ENCODE measurements at places on chromosomes 3 and 15.

DNA sequence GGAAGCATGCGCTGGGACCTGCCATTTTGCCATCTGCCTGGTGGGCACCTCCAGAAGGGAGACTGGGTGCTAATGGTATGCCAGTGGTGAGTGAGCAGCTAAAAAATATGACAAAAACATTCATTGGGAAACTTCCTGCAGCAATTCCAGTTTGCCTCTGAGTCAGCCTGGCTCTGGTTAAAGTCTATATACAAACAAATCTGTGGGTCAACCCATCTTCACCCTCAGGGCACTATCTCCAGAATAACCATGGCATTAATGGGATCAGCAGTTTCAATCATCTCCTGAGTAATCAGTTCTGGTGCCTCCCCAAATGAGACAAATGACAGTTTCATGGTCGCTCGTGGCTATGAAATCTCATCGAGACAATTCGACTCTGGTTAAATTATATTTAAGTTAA, 21.5 kb downstream of the FRMD4B start:
- no peak for DNase-seq

GRCh38 chr3:196694941-196695848, 16.9 kb downstream of the CEP19 start:
- DNase-seq, result peak; percentile 8

DNA sequence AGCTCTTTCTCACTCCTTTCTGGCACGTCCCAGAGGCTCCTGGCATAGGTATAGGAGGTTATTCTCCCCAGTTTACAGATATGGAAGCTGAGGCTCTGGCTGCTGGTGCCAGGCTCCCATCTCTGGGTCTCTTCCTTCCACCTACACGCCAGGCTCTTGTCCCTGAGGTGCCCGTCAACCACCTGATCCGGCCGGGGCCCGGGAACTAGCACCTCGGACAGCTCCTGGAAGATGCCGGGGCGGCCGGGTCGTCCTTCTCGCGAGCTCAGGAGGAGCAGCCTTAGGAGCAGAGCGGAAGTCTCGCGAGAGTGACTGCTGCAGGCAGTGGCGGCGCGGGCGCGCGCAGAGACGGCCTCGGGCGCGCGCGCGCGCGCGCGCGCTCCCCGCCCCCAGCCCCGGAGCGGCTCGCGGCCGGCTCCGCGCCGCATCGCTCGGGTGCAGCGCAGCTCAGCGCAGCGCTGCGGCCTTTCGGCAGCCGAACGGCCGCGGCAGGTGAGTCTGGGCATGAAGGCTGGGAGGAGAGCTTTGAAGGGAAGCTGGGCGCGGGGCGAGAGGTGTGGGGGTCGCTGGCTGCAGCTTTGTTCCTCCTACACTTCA, at the start of gene SCAMP5:
Gene SCAMP5 (plus strand): TSS at position 382 of the 597 bp plus-strand sequence. CDS start 16,277 bp downstream, outside the sequence.
- DNase-seq, result peak; percentile 79

DNA sequence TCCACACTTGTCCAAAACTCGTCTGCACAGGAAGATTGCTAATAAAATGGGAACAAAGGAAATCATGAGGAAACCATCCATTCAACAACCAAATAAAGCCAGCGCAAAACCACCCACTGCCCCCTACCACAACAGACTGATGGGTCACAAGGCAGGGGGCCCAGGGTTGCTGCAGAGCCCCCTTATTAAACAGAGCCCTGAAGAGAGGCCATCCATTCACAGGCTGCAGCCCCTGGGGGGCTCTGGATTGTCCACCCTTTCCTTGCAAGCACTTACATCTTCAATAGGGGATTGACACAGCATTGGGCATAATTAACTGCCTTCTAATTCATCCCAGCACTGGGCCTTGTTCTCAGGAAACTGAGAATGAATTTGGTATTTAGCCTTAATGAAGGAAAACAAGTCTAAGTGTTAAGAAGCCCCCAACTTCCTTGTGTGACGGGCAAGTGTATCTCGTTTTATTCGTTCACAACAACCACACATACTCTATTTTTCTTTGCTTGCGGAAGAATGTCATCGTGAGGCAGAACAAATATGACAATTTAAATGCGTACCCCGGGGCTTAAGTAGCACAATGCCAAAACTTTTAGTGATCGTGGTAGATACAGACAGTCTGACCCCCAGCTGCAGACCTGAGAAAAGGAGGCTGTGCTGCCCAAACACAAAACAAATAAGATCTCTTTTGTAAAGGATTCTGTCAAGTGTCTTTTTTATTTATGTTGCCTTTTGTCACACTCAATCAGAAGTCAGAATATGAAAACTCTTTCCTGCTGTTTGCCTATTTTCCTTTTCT, 144.0 kb downstream of the SEMA6D start:
- DNase-seq, result no peak

DNA sequence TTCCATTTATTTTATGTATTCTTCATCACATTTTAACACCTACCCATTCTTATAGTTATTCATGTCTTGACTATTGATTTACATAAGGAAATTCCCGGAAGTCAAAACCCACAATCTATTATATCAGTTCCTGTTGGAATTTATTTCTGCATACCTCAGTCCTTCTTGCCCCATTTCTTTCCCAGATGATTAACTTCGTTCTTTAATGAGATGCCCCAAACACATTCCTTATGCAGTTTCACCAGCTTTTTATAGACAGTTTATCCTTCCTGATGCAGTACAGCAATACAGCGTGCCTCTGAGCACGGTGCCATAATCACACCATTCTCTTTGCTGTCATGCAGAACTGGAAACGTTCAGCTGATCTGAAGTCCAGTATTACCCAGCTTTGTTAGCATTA, 175.8 kb upstream of the NANOGP8 start:
- DNase-seq, result no peak

DNA sequence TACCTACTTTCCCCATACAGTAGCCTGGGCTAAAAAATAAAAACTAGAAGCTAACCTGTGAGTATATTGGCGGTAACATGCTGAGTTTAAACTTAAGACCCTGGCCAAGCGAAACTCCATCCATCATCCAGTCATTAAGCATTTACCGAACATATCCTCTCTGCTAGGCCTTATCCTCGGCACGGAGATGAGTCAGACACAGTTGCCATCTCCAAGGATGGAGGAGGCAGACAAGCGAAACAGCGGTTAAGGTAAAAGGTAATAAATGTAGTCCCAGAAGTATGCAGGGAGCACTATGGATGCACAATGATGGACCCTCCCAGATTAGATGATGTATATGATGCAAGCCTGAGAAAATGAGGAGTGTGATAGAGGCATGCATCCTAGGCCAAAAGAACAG, 143.6 kb downstream of the RYR3 start:
- no peak for DNase-seq

DNA sequence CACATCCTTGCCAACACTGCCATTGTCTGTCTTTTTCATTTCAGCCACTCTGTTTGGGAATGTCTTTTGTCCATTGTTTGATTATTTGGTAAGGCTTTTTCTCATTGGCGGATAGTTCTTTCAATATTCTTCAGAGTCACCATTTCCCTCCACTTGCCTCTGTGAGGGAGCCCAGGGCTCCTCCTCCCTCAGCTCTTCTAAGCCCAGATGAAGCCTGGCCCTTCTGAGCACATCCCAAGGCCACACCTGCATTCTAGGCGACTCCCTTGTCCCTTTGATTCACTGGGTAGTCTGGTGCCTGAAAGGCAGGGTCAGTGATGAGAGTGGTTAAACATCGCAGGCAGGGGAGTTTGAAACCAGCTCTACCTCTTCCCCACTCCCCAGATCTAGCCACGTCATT, 12.4 kb upstream of the LTF start:
- DNase-seq, result no peak

- no peak for DNase-seq
These were observed 2.2 kb upstream of the INTS14 start for GRCh38 chr15:65612949-65613744.

GRCh38 chr3:138861798-138862197, 27.1 kb upstream of the PIK3CB start:
- DNase-seq, result no peak

- no peak for DNase-seq
These were observed 51.8 kb downstream of the KLF13 start for GRCh38 chr15:31378363-31378903.

- DNase-seq, result no peak
These were observed 34.7 kb downstream of the AADACL2 start for GRCh38 chr3:151768393-151768930.

Measured in stimulated activated CD4-positive, alpha-beta T cell treated with anti-CD3 and anti-CD28 coated beads, Interleukin-1b, Interleukin-23, amount 100 ng/mL, for 1 hour (primary cell).